ENCODE measurements at places on chromosomes 13 and 19. TPM values are rescaled to one million over a fixed set of nuclear protein-coding genes. Genes with fewer than 3 reads are reported as not detected.

DNA sequence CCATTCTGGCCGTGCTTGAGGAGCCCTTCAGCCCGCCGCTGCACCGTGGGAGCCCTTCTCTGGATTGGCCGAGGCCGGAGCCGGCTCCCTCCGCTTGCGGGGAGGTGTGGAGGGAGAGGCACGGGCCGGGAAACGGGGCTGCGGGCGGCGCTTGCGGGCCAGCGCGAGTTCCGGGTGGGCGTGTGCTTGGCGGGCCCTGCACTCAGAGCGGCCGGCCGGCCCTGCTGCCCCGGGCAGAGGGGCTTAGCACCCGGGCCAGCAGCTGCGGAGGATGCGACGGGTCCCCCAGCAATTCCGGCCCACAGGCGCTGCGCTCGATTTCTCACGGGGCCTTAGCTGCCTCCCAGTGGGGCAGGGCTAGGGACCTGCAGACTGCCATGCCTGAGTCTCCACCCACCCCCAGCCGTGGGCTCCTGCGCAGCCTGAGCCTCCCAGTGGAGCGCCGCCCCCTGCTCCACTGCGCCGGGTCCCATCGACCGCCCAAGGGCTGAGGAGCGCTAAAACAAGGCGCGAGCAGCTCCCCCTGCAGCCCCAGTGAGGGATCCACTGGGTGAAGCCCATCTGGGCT lies 76.5 kb downstream of the PCDH20 start:
- no peak for DNase-seq

GRCh38 chr19:15469513-15470297 lies 5.4 kb upstream of the RASAL3 start:
- DNase-seq: no peak

- DNase-seq: no peak
These were observed 118.3 kb downstream of the USP12 start for GRCh38 chr13:27053210-27053884.

DNA sequence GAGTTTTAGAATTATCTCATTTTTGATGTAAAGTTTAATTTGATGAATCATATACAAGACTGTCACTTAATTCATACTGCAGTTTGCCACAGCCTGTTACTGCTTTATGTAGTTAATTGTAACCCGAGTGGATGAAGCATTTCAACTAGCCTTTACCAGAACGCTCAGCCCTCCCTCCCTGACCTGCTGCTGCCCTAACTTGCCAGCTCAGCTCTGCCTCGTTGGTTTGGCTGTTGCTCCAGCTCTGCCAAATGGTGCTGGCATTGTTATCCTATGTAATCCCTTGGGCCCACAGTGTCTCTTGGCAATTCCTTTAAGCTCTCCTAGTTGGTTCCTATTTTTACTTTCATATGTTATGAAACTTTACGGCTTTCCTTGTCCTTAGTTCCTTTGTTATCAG lies 113.3 kb downstream of the LMO7 start:
- DNase-seq: peak; percentile 66

- no peak for DNase-seq
These were observed 893.0 kb downstream of the UQCRFS1 start for GRCh38 chr19:28319918-28320317.

GRCh38 chr19:29596080-29596727 lies 9.9 kb upstream of the POP4 start:
- peak; percentile 36 for DNase-seq

- DNase-seq: peak; percentile 21
These were observed 33.0 kb upstream of the VSTM2B start for GRCh38 chr19:29492769-29493168.

DNA sequence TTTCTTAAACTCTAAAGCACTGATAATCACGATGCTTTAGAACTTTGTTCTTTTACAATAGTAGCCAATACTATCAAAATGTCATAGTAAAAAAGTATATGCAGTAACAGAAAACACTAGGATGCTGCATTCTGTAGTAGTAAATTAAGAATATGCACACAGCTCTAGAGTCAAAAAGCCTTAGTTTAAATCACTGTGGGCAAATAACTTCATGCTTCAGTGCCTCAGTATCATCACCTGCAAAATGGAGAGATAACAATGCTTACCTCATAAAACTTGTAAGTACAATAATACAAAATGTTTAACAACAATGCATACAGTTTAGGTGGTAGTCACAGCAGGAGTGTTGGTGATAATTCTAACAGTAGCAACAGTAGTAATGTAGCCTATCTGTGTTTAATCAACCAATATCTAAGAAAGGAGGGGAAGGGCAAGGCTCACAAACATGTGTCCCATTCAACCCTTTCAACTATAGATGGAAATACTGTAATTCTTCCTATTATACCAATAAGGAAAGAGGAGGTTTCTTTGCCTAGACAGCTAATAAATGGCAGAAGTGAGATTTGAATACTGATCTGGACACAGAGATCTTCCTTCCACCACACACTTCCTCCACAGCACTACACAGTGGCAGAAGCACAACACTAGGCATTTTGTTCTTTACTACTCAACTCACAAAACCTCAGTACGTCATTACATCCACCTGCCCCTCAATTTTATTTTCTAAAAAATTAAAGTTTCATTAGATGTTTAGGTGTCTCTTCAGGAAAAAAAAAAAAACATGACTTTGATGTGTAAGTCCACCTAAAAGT lies 4.6 kb downstream of the RBM26 start:
- no peak for DNase-seq

- no peak for DNase-seq
These were observed 24.6 kb downstream of the CAB39L start for GRCh38 chr13:49419276-49419675.

GRCh38 chr19:46697204-46697960 lies 19.5 kb downstream of the PRKD2 start:
- DNase-seq: no peak

DNA sequence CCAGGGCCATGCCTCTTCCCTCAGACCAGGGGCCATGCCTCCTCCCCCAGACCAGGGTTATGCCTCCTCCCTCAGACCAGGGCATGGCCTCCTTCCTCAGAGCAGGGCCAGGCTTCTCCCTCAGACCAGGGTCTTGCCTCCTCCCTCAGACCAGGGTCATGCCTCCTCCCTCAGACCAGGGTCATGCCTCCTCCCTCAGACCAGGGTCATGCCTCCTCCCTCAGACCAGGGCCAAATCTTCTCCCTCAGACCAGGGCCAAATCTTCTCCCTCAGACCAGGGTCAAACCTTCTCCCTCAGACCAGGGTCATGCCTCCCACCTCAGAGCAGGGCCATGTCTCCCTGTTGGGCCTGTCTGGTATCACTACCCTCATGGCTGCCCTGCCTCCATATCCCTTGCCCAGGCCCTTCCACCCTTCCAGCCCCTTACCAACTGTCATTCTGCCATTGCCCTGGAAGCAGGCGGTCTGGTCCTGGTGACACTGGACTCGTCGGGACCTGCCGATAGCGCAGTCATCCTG lies 4.2 kb downstream of the LYPD5 start:
- DNase-seq: no peak

- peak; percentile 69 for DNase-seq
These were observed at the start of gene EHD2 for GRCh38 chr19:47713046-47714021. EHD2 (plus strand) TSS chr19:47713422; CDS start chr19:47716613, 3,191 bp downstream.

DNA sequence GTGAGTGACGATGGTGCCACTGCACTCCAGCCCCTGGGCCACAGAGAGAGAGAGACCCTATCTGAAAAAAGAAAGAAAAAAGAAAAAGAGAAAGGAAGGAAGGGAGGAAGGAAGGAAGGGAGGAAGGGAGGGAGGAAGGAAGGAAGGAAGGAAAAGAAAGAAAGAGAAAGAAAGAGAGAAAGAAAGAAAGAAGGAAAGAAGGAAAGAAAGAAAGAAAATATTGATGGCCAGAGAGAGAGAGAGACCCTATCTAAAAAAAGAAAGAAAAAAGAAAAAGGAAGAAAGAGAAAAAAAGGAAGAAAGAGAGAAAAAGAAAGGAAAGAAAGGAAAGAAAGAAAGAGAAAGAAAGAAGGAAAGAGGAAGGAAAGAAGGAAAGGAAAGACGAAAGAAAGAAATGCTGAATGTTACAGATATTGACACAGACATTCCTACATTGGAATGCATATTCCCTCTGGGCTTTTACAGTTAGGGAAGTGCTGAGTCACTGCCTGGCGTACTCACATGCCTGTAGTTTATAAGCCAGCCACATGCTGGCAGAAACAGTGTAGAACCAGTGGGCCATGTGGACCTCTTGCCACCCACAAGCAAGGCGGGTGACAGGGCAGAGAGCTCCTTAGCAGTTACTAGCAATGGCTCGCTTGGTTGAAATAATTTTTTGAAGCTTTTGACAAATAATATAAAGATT lies 34.6 kb upstream of the SLC46A3 start:
- DNase-seq: peak; percentile 92

DNA sequence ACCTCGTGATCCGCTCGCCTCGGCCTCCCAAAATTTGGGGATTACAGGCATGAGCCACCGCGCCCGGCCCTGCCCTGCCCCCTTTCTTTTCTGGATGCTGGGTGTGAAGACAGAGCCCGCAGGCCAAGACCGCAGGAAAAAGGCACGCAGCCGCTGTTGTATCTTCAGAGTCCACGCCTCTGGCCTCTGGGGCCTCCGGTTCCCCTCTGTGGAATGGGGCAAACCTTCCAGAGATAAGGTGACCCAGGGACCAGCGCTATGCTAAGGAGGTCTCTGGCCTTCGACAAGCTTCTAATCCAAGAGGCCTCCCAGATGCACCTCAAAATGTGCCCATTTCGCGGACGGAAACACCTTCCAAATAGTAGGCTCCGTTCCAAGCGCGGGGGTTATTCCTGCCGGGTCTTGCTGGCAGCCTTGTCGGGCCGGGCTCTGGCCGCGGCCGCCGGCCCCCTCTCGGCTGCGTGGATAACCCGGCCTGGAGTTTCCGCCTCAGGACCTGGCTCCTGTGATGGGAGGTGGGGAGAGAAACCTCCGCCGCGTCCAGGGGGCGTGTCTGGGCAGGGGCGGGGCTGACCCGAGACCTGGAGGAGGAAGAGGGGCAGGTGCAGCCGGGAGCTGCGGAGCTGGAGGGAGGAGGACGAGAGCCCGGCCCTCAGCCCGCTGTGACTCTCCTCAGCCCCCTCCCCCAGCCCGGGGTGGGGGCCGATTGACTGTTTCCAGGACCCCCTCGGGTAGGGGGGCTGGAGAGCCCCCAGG lies 13.1 kb downstream of the TJP3 start:
- peak; percentile 76 for DNase-seq

DNA sequence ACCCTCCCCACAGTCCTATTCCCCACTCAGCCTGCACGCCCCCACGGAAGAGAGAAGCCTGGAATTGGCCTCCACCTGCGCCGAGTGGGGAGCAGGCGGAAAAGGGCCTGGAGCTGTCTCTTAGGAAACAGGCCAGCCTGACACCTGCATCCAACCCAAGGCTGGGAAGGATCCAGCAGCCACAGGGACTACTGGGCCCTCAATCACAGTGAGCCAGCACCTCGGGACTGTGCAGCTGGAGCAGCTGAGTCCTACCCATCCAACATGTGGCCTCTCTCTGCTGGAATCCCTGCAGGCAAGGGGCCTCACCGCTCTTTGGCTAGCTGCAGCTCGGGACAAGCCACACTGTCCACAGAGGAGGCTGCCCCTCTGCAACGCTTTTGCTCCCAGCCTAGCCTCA lies 8.3 kb upstream of the EPHX3 start:
- no peak for DNase-seq

DNA sequence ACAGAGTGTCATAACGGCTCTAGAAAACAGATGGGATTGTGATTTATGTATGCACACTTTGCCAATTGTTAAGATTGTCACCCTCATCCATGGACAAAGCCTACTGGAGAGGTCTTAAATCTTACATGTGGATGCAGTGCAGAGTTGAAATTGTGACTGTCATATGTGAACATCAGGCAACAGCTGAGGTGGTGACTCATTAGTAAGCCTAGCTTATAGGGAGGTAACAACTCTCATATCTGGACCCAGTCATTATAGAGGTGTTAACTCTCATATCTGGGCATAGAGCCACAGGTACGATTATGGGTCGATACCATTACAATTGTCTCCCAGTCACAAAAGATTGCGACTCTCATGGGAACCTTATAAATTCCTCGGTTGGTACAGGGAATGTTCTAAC lies 29.8 kb upstream of the ZNF254 start:
- DNase-seq: no peak

- DNase-seq: no peak
These were observed 13.7 kb downstream of the WBP4 start for GRCh38 chr13:41075034-41075433.

DNA sequence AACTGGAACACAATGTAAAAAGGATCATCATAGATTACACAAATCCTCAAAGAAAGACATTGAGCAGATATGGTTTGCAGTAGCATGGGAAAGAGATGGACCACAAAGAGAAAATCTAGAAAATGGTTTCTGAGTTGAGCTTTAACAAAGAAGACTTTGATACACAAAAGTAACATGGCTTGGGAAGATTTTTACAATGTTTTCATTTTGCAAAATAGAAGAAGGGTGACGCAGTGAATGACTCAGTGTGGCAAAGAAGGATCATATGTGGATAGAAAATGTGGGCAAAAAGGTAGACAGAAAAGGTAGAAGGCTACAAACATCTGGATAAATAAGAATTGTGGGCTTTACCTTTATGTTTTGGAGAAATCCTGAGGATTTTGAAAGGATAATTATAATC lies 1220.5 kb downstream of the PCDH17 start:
- DNase-seq: peak; percentile 71

DNA sequence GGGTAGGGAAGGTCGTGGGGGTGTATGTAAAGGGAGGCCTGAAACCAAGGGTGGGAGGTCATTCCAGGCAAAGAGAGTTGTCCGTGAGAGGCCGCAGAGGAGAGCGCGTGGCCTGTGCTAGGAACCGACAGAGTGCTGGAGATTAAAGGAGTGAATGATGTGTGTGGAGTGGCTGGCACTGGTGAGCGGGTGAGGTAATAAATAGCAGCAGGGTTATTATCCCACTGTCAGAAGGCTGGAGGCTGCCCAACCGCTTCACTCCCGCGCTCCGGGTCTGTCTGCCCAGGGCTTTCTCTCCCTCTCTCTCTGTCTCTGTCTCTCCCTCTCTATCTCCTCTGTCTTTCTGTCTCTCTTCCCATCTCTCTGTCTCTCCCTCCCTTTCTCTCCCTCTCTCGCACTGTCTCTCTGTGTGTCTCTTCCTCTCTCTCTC lies 17.4 kb downstream of the ZNF579 start:
- no peak for DNase-seq

DNA sequence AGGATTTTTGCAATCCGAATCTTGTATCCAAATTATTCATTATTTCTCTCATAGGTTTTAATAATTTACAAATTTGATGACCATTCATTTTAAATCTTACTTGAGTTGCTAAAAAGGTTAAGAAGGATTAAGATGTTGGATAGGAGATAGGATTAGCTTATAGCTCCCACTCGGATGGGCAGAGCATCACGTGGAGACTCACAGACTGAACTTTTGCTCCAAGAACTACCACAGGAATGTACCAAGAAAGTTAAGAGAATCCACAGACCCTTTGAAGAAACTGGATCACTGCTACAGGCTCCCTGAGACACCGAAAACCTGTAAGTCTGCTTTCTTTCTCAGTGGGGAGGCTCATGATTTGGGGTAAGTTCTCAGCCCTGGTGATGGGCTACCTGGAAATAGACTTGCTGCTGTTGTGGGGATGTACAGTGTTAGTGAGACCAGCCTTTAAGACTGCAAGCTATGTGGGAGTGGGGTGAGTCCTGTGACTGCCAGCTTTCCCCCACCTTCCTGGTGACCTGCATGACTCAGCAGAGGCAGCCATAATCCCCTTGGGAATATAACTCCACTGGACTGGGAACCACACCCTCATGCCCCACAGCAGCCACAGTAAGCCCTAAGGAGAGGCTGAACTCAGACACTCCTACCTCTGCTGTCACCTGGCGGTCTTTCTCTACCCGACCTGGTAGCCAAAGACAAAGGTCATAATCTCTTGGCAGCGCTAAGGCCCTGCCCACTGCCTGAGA lies 1458.0 kb downstream of the OLFM4 start:
- DNase-seq: no peak

GRCh38 chr13:94239135-94239534 lies 240.3 kb downstream of the DCT start:
- DNase-seq: peak; percentile 59

Gene DHDH
- total RNA-seq: not detected

Gene ZNF723
- total RNA-seq: not detected

Gene ZNF358
- 55.4 TPM for total RNA-seq

Gene URAD
- not detected for total RNA-seq

Gene ZNF222
- total RNA-seq: 10.8 TPM
